Stimulated activated CD4-positive, alpha-beta T cell treated with anti-CD3 and anti-CD28 coated beads, Interleukin-12 subunit alpha, Interleukin-12 subunit beta, amount 100 ng/mL, for 48 hours (primary cell): ENCODE measurements at places on chromosomes 5 and 9.

DNA sequence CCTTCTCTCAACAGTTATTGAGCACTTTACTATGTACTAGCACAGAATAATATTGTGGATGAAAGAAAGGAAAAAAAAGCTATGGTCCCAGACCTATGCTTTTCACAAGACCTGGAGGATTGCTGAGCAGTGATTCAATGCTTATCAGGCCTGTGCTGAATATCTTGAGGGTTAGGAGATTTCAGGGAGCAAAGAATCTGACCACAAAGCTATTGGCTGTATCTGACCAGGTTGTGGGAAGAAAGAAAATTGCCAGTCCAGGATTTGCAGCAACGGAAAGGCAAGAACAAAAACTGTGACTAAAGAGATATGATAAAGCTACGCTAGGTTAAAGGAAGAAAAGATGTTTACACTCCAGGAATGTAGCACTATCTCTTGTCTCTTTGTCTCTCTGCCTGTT lies 14.9 kb upstream of the MACIR start:
- no peak for DNase-seq

GRCh38 chr5:8953016-8953415 lies 592.9 kb downstream of the SEMA5A start:
- DNase-seq, result no peak

- no peak for DNase-seq
Observed at GRCh38 chr5:57960569-57960968, 478.0 kb upstream of the ACTBL2 start.

DNA sequence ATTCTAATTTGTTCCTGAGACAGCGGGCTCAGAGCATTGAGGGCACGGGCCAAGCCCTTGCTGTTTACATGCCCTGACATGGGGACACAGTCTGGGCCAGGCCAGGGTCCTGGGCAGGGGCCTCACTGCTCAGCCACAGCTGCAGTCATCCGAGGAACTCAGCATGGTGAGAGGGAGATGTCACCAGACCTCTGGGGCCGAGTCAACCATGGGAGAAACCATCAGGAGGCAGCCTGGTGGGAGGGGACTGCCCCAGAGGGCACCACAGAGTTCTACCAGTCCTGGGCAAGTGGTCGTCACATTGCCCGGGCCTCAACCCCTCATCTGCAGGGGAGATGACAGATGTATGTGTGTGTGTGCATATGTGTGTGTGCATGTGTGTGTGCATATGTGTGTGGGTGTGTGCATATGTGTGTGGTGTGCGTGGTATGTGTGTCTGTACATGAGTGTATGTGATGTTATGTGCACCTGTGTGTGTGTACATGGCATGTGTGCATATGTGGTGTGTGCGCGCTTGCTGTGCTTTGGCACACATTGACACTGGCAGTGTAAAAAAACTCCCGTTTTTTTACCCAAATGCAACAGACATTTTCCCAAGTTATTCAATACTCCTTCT lies 42.4 kb upstream of the TMEM250 start:
- no peak for DNase-seq

- DNase-seq, result no peak
Observed at GRCh38 chr5:177089825-177090641, 3.3 kb downstream of the FGFR4 start.

GRCh38 chr5:2183154-2184025 lies 300.7 kb upstream of the IRX4 start:
- DNase-seq, result no peak

DNA sequence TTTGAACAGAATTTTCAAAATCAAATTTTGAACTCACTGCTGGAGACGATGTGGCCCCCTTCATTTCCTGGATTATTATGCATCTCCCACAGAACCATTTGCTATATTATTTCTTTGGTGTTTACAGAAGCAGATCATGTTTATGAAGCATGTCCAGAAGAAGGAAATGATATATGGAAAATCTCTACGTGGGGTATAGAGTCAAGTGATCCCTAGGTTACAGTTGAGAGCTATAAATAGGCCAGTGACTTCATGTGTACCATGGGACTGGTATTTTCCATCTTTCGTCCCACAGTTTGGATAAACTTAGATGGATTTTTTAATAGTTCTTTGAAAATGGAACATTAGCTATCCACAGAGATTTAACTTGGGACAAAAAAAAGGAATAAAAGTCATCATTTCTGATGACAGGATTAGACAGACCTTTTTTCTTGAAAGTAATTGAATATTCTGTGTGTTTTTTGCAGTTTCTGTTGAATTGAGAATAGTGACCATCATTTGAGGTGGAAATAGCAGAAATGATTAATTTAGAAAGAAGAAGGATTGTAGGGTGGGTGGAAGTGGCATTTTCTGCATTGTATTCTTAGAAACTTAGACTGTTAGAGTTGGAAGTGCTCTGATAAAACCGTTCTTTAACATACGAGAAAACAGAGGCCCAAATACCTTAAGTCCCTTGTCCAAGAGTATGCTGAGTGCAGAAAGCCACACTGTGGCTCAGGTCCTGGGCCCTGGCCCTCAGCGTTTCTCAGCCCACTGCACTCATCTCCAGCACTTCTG lies 136.4 kb downstream of the PIP5K1B start:
- no peak for DNase-seq

DNA sequence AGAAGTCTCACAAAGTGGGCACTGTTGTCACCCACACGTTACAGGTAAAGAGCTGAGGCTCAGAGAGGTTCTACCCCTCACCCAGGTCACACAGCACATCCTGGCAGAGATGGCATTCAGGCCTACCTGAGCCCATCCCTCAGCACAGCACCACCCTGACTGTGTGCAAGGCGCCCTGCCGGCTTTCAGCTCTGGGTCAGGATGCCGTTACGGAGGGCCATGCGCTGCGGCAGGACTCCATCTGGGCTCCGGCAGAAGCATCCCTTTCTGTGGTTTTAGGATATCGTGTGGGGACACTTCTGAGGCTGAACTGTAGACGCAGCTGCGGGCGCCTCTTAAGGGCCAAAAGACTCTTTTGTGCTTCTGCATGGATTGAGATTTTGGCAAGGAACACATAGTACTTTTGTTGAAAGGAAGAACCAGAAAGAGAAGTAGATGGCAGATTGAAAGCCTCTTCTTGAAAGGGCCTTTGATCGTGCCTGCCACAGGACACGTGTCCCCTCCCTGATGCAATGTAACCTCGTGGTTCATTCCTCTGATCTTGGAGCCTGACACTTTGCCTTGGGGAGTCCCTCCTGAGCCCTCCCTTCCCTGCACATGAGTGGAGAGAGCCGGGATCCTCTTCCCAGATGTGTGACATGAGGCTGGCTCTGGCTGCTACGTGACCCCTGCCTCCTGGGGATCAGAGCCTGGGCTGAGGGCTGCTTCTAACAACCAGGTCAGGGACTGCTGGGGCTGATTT lies 31.3 kb downstream of the USP20 start:
- no peak for DNase-seq

GRCh38 chr9:29714860-29715259 lies 2141.6 kb upstream of the C9orf72 start:
- DNase-seq, result no peak
